ENCODE measurements at places on chromosomes 5 and 9. TPM values are rescaled to one million over a fixed set of nuclear protein-coding genes. Genes with fewer than 3 reads are reported as not detected.

The FKBP15 gene
- total RNA-seq = 20.6 TPM

The SEC16A gene
- total RNA-seq = 43.2 TPM

The FREM1 gene
- 0.32 TPM for total RNA-seq

The GFPT2 gene
- total RNA-seq = 28.9 TPM

Data from fibroblast of villous mesenchyme (primary cell).